ENCODE measurements at places on chromosomes 2 and 18.

DNA sequence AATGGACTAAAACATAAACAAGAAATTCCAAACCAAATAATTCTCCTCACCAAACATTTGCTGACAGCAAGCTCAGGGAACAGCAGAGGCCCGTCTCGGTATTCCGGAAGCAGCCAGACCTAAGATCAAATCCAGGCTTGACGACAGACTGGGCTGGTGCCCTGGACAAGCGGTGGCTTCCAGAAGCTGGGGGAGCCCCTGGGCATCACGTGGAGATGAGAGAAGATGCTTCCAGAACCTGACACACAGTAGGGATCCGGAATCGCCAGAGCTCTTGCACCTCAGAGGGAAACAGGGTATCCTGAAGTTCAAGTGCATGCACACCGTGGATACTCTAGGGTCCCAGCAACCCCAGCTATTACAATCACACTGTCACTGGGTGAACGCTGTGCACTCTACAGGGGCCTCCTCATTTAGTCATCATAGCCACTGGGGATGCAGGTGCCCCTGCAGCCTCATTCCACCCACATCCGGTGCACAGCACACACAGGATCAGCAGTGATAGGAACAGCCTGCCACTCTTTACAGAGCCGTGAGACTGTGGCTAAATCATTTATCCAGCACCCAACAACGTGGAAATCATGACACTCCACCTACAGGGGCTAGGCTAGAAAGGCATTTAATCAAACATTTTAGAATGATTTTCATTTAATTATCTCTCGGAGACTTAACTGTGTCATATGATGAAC lies 102.6 kb downstream of the HDAC4 start:
- peak; percentile 60 for DNase-seq

DNA sequence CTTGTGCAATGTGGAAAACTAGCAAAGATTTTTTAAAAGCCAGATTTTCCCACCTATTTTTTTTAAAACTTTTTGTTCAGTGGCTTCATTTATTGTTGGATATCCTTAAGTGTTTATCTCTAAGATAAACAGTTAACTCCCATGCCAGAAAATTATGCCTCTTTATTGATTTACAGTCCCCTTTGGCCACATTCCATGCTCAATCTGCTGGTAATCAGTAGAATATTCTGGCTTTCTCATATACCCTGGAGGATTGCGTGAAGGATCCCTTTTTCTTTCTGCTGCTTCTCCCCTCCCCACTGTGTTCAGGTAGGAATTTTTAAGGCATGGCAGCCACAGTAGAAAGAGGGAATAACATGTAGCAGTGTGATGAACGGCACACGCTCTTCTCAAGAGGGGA lies 2.6 kb downstream of the GRHL1 start:
- DNase-seq: no peak

GRCh38 chr2:147595200-147595599 lies 249.6 kb upstream of the ACVR2A start:
- DNase-seq: no peak

DNA sequence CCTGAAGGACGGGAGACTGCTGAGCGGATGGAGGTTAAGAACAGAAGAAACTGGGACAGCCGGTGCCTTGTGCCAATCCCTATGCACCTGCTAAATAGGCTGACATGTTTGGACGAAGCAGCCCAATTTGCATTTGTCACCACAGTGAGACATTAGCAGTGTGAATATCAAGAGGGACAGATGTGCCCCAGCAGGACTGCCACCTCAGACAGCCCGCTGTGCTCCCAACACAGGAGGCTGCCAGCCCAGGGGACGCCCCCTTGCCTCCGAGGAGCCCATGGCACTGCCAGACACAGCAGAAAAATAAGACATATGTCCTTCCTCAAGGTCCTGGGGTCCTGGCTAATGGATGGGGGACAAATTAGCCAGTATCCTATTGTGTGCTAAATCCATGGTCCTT lies 306.7 kb upstream of the POU3F3 start:
- DNase-seq: no peak

DNA sequence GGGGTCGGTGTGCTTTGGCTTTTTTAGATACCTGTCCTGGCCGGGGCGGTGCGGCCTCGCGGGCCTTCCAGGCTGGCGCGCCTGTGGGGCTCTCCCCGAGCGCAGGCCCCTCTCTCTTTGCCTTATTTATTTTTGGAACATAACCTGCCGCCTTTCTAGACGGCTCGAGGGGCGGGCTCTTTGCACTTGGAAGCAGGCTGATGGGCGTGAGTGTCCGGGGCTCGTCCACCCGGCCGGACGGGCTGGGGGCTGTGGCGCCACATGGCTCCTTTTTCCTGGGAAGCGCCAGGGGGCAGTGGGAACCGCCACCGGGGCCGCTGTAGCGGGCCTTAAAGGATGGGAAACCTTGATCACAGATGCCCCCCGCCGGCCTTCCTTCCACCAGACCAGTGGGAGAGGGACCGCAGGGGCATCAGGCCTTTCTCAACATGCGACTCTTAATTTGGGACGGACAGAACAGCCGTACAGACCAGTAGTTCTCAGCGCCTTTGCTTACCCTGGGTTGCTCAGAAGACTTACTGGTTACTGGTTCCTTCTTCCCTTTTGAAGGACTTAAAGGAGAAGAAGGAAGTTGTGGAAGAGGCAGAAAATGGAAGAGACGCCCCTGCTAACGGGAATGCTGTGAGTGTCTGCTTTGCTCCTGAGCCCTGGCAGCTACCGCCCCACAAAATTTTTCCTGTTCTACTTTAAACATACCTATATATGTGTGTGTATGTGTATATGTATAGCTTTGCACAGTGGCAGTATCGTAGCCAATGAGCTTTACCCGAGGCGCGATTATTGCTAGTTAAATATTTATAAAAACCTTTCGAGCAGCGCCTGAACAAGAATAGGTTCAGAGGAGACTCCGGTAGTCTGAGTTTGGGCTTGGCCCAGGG lies 2.7 kb downstream of the PTMA start:
- no peak for DNase-seq

Data from activated CD4-positive, alpha-beta T cell treated with anti-CD3 and anti-CD28 coated beads, Interleukin-2, amount 50 U/mL, for 24 hours (primary cell).